Lower leg skin (tissue), 4 donors: ENCODE measurements at places on chromosomes 1 and 21.

DNA sequence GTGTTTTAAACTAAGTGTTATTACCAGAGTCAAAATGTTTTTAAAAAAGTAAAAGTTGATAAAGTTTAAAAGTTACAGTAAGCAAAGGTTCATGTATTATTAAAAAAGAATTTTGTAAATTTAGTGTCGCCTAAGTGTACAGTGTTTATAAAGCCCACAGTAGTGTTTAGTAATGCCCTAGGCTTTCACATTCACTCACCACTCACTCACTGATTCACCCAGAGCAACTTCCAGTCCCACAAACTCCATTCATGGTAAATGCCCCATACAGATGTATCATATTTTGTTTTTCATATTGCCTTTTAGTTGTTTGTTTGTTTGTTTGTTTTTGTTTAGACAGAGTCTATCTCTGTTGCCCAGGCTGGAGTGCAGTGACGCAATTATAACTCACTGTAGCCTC, 353.8 kb upstream of the PTBP2 start:
- DNase-seq, result no peak

DNA sequence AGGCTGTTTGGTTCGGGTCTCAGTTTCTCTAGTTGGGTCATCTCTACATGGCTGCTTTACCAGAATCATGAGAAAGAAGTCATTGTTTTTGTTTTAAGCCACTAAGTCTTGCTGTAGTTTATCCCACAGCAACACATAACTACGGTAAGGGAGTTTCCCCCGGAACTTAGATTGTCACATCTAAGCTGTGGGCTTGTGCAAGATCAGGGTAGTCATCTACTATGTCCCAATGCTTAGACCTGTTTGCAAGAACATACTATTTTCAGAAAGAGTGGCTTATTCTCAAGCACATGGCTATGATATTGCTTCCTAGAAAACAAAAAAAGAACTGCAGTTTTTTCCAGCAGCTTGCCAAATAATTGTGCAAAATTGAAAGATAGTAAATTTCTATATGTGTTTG, 18.0 kb upstream of the OLIG2 start:
- no peak for DNase-seq

- DNase-seq, result no peak
These were observed 3901.2 kb downstream of the SRGAP2C start for GRCh38 chr1:125085720-125086591.

- DNase-seq, result no peak
These were observed 55.4 kb upstream of the IFFO2 start for GRCh38 chr1:19011845-19012231.

- no peak for DNase-seq
These were observed 80.9 kb upstream of the ESRRG start for GRCh38 chr1:216804111-216804510.

- no peak for DNase-seq
These were observed 2.3 kb downstream of the SLC37A1 start for GRCh38 chr21:42515708-42516502.

DNA sequence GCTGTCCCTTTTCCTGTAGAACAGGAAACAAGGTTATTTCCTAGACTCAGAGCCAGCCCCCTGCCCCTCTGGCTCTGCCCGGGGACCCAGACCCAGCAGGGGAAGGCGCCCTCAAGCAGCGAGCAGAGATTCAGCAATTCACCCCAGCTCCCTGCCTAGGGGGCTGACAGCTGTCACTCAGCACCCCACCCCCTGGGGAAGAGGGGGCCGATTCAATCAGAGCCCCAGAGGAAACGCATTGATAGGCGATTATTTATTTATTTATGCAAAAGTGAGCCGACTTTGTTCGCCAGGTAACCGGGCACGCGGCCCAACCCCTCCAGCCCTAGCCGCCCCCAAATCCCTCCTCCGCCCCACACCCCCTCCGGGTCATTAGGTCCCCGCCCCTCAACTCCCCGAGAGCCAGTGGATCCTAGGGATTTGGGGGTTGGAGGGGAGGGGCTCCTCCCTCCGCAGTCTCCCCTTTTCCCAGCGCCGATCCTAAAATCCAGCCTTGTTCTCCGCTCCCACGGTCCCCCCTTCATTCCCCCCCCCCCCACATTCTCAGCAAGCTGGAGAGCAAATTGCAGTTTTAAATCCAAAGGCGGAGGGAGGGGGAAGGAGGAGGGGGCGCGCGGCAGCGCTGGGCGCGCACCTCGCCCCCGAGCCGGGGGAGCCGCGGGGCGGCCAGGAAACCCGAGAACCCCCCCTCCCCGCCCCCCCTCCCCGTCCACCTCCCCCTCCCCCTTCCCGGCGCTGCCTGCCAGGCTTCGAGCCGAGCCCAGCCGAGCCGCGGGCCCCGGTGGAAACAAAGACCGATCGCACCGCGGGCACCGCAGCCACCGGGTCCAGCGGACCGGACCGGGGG, 1.3 kb downstream of the AHDC1 start:
- no peak for DNase-seq

DNA sequence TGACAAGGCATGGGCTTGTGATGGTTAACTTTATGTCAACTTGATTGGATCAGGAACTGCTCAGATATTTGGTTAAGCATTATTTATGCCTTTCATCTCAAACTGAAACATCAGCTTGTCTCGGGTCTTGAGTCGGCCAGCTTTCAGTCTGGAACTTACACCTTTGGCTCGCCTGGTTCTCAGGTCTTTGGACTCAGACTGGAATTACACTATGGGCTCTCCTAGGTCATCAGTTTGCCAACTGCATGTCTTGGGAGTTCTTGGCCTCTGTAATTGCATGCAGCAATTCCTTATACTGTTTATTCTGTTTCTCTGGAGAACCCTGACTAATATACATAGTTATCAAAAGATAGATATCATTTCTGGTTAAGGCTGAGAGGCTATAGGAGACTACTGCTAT, 653.7 kb downstream of the ADGRL2 start:
- DNase-seq, result no peak

GRCh38 chr1:174766727-174767126, 233.0 kb upstream of the CACYBP start:
- DNase-seq, result no peak

DNA sequence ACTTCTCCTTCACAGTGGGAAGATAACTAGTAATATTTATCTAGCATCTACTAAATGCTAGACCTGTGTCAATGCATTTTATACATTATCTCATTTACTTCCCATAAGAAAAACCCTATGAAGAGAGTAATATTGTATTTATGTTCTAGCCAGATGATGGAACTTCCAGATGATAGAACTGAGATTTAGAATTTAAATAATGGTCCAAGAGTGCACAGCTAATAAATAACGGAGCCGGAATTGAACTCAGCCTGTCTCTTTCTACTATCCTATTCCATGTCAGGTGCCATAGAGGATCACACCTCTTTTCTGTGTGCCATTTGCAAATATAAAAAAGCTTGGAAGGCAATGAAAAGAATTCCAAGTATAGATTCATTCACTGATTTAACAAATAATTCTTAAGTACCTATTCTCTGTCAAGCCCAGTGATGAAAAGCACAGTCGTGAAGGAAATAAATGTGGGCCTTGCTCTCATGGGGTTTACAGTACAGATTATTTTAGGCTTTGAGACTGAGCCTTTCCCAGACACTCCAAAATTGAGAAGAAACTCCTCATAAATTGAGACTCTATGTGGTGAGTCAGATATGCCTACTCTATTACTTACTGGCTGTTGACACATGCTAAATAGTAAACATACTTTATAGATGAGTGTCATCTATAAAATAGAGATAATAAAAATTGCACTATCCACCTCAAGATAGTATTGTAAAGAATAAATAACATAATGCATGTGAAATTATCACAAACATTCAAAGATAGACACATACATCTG, 378.0 kb upstream of the PRMT6 start:
- DNase-seq, result no peak

- DNase-seq, result no peak
These were observed 37.5 kb upstream of the KCTD3 start for GRCh38 chr1:215529571-215529970.

DNA sequence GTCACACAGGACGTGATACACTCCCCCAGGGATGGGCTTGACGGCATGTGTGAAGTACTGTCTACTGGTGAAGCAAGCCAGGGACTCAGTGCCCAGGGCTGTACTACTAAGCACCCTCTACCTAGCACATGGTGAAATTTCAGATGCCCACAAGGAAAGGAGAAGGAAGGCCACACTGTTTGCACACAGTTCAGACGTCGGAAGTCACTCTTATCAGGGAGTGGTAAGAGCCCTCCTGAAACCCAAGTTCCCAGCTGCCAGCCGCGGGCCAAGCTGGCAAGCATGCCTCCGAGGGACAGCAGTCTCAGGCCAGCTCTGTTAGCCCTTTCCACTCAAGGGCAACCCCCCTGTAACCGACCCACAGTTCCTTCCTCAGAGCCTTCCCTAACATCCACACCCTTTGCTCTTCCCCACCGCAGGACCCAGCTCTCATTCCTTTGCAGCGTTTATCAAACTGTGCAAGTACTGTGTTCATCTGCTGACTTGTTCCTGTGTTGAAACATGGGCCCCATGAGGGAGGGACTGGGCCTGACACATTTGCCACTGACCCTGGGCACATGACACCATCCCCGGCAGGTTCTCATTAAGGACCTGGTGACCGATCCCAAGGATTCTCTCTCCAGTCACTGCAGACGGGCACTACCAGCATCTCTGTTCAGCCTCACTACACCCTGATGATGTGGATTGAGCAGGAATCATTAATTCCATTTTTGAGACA, 58.5 kb downstream of the SLC66A1 start:
- DNase-seq, result no peak
